ENCODE measurements at places on chromosomes 16 and 17.

- no peak for DNase-seq
Observed at GRCh38 chr16:81465375-81465943, 20.9 kb downstream of the CMIP start.

GRCh38 chr16:56871172-56871593, 6.2 kb downstream of the SLC12A3 start:
- DNase-seq: no peak

GRCh38 chr16:82177555-82177954, 7.5 kb upstream of the MPHOSPH6 start:
- DNase-seq: no peak

GRCh38 chr16:84839956-84840355, 20.2 kb downstream of the CRISPLD2 start:
- DNase-seq: no peak

- DNase-seq: no peak
Observed at GRCh38 chr16:27364493-27365141, 37.4 kb upstream of the IL21R start.

GRCh38 chr16:84614623-84614967, 3.3 kb downstream of the COTL1 start:
- no peak for DNase-seq

DNA sequence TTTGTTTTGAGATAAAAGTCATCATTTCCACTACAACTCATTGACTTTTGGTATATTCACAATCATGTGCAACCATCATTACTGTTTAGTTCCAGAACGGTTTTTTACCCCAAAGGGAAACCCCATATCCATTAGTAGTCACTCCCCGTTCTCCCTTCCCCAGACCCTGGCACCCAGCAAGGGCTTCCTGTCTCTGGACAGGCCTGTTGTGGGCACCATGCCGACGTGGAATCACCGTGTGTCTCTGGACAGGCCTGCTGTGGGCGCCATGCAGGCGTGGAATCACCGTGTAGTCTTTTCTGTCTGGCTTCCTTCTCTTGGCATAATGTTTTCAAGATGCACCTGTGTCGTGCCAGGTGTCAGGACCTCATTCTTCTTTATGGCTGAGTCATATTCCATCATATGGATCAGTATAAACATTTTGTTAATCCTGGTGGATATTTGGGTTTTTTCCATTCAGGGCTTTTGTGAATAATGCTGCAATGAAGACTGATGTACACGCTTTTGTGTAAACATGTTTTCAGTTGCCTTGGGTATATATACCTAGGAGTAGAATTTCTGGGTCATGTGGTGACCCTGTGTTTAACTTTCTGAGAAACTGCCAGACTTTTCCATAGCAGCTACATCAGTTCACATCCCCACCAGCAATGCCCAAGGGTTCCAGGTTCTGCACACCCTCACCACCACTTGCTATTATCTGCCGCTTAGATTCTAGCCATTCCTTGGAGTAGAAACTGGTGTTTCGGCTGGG, 19.1 kb downstream of the ENDOV start:
- no peak for DNase-seq

GRCh38 chr17:77501101-77501566, 360.4 kb downstream of the SEC14L1 start:
- DNase-seq: peak; percentile 43

DNA sequence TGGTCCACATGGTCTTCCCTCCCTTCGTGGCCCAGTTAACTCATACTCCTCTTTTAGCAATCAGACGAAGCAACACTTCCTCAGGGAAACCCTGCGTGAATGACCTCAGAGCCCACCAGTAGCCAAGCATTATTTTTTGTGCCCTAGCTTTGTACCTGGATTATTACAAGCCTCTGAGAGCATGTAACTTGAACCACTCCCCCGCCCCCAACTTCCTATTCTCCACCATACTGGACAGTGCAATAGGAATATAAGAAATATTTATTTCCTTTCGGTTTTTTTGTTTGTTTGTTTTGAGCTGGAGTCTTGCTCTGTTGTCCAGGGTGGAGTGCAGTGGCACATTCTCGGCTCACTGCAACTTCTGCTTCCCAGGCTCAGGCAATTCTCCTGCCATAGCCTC, 2.9 kb downstream of the CPPED1 start:
- no peak for DNase-seq

GRCh38 chr16:50694206-50694605, 800 bp downstream of the NOD2 start:
- no peak for DNase-seq

DNA sequence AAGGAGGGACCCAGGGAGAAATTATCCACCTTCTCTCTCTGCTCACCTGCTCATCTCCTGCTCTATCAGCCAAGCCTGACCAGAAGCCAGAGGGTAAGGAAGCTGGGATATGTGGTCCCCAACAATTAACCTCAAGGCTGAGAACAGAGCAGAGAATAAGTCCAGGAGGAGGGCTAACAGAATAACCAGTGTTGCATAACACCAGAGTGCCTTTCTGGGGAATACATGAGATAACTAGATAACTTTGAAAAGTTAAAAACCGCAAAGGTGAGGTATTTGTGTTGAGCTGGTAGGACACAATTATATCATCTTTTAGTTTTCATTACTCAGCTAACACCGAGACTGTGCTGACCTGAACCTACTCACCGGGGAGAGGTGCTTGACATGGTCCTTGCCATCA, 180.8 kb downstream of the SALL1 start:
- DNase-seq: no peak

GRCh38 chr16:56401482-56401881, 23.9 kb downstream of the AMFR start:
- DNase-seq: no peak

- no peak for DNase-seq
Observed at GRCh38 chr17:81228834-81229665, 6.3 kb upstream of the CEP131 start.

DNA sequence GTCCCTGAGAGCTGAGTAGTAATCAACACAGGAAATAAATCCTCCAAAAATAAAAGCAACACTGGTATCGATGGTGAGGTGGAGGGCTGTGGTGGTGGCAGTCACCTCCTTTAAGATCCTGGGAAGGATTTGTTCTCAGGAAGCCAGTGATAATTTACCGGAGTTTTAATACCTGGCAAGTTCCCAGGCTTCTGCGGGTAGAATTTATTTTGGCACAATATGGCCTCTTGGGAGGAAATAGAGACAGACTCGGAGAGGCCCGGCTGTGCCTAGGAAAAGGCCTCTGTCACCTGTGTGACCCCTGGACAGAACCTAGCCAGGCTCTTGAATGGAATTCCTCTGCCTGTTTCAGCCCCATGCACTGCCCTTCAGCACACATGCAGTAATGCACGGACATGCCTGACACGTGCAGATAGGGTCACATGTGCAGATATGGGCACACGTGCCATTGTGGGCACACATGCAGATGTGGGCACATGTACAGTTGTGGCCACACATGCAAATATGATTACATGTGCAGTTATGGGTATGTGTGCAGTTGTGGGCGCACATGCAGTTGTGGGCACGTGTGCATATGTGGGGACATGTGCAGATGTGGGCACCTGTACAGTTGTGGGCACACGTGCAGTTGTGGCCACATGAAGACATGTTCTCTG, 33.5 kb downstream of the MGAT5B start:
- DNase-seq: no peak

- no peak for DNase-seq
Observed at GRCh38 chr16:4114257-4115208, 1.7 kb downstream of the ADCY9 start.

DNA sequence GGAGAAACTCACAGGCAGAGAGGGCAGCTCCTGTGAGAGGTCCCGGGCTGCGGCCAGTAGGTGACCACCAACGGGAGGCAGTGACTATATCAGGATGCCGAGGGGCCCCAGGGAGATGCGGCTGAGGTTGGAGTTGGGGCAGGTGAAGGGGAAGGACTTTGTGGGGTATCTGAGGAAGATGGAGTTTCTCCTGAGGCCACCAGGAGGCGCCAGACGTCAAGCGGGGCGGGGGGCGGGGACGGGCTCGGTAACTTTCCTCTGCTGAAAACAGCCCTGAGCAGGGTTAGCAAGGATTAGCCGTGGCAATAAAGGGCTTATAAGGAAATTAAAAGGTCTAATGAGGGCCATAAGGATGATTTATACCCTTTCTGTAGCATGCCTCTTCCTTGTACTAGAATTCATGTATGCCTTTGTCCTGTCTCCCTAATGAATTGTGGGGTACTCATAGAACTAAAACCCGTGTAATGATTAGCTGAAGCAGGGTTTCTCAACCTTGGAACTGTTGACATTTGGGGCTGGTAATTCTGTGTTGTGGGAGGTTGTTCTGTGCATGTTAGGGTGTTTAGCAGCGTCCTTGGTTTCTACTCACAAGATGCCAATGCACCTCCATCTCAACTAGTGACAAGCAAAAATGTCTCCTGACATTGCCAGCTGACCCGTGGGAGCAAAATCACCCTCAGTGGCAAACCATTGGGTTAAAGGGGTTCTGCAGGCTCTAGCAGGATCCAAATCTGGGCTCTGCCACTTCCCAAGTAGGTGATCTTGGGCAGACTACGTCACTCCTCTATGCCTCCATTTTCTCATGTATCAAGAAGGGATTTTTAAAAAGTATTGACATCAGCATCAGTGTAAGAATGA, 74.8 kb upstream of the GRIN2A start:
- peak; percentile 25 for DNase-seq

GRCh38 chr16:48173889-48174288, 18.1 kb upstream of the ABCC12 start:
- DNase-seq: no peak

DNA sequence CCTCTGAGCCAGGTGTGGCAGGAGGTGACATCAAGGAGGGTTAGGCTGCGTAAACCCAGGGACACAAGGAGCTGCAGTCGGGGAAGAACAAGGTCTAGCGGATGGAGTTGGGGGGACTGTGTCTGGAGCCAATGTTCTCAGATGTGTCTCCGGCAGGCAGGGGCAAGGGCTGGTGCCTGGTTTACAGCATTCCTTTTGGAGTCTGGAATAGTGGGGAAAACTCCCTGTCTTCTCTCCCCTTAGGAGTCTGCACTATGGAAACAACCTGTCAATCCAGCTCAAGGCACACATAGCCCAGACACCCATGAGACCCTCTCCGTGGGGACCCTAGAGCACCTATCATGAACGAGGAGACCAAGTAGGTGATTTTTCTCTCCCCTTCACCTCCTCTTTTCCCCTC, 27.5 kb downstream of the NLRC5 start:
- no peak for DNase-seq

DNA sequence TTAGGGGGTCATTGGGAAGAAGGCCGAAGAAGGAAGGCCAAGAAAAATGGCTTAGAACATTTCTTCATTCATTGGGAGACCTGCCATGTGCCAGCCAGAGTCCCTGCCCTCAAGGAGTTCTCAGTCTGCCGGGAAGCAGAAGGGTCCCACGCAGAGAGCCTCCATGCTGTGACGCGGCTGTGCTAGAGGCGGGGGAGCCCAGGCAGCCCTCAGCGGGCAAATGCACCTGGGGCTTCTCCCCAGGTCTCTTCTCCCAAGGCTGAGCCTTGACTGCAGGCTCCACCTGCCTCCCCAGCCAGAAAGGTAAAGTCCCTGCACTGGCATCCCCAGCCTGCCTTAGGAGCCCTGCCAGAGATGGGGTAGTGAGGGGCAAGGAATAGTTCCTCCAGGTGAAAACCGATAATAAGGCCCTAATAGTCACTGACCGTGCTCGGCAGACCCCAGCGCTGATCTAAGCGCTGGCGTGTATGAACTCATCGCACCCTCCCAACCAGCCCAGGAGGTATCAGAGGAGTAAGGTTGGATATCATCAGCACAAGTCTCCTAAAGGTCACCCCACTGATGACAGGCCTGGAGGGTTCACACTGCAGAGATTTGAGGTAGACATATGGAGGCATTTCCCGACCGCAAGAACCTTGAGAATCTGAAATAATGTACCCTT, 6.0 kb upstream of the CDR2L start:
- no peak for DNase-seq

GRCh38 chr16:66001432-66001831, 365.1 kb upstream of the CDH5 start:
- DNase-seq: no peak
